Eye (tissue), 1 donor: ENCODE measurements at places on chromosomes 6 and 20.

GRCh38 chr20:32344835-32345506 is 13.2 kb upstream of the ASXL1 start:
- DNase-seq, result no peak

- peak; percentile 92 for DNase-seq
Measured at GRCh38 chr6:142945049-142945445, at the start of gene HIVEP2. Gene HIVEP2, minus strand, starts transcription at chr6:142945176. Its CDS starts 170,438 bp downstream, at chr6:142774738.

DNA sequence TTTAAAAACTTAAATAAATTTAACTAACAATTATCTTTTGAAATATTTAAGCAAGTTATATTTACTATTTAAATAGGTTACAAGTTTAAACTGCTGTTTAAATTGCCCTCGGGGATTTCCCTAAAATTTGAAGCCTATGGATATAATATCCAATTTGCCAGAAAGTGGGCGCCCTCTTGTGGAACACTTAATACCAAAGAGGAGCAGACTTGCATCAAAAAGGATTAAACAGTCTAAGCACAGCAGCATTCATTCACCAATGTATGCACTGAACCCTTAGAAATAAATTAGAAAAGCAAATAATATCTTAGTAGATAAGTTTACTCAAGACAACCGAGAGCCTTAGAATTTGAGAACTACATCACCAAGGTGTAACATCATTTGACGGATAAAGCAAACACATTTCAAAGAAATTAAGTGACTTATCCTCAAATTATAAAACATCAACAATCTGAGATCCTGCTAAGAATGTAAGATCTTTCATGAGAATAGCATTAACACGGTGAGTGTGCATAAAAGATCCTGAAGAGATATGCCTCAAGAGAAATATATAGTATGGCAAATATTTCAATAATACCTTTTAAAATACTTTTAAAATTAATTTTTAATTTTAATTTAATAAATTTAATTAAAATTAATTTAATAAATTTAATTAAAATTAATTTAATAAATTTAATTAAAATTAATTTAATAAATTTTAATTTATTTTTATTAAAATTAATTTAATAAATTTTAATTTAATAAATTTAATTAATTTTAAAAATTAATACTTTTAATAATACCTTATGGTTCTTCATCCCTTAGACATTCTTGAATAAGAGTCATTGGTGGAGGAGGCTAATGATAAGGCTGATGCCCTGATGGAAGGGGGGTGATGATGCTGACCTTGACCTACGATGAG is 11.5 kb upstream of the MEP1A start:
- peak; percentile 91 for DNase-seq

GRCh38 chr6:106872049-106872448 is 102.5 kb downstream of the CD24 start:
- DNase-seq, result no peak

DNA sequence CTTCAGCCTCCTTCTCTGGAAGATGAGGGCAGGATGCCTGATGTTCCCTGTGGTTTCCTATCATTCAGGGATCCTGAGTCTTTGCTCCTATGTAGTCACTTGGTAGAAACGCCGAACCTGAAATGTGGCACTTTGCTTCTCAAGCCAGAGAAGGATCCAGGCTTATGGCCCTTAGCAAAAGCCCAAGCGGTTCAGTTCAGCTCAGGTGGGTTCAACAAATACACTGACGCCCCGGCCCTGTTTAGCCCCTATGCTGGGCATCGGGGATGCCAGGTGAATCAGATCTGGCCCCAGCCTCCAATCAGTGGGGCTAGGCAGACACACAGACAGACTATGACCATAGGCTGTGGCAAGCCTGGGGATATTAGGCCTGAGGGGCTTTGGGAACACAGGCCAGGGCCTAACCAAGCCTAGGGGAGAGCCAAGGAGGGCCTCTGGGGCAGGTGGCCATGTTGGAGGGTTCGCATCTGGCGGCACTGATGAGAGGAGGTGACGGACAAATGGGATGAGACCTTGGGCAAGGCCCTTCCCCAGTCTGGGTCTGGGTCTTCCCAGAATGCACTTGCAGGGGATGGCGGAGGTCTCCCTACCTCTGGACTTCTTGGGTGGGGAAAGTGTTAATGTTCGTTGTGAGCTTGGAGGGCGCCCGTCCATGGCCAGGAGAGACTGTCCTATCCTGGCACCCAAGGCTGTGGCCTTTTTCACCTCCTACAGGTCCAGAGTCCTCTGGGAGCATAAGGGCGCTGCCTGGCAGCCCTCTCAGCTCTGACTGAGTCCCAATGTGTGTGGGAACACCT is 17.6 kb upstream of the SRC start:
- DNase-seq, result no peak

DNA sequence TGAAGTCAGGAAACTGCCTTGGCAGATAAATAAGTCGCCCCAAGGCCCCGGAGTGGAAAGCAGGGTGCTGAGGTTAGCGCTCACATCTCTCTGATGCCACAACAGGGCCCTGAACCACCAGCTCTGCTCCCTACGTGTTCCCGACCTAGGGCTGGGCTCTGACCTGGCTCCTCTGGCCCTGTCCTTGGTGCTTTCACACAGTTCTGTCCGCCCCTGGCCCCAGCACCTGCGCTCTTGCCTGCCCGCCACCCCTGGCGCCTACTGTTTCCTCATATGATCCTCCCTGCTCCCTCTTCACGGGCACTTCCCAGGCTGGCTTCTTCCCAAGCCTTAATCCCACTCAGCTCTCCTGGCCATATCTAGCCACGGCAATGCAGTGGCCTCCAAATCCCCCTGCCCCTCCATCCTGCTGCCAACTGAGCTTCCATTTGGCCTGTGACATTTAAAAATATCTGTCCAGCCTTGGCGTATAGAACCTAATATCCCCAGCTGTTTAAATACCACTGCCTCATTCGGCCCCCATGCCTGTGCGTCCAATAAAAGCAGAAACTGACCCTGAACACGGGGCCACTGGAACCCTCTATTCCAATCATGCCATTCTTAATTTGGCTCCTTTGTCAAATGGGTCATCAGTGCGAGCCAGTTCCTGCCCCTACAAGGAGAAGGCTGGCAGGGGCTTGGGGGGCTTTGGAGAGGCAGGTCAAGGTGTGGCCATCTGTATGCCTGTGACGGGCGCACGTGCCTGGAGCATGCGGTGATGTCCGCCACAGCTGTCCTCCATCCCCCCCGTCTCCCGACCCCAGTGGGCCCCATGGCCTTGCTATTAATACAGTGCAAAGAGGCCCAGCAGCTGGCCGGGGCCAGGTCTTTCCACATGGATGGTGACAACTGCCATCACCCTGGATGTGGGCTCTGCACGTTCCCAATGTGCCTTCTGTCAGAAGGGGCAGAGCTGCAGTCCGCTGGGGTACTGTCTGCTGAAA is 27.7 kb downstream of the GNAS-AS1 start:
- peak; percentile 28 for DNase-seq

DNA sequence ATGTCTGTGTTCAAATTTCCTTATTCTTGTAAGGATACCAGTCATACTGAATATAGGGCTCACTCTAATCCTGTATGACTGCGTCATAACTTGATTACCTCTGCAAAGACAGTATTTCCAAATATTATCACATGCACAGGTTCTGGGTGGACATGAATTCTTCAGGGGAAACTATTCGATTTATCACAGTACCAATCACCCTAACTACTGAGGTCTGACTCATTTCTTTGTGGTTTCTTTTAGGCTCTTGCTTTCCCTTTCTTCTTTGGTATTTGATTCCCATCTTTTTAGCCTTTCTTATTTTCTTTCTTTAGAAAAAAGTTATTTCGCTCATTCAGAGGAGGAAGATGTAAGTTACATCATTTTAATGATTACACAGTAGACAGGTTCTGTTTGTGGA is 40.3 kb upstream of the TBX18 start:
- no peak for DNase-seq

DNA sequence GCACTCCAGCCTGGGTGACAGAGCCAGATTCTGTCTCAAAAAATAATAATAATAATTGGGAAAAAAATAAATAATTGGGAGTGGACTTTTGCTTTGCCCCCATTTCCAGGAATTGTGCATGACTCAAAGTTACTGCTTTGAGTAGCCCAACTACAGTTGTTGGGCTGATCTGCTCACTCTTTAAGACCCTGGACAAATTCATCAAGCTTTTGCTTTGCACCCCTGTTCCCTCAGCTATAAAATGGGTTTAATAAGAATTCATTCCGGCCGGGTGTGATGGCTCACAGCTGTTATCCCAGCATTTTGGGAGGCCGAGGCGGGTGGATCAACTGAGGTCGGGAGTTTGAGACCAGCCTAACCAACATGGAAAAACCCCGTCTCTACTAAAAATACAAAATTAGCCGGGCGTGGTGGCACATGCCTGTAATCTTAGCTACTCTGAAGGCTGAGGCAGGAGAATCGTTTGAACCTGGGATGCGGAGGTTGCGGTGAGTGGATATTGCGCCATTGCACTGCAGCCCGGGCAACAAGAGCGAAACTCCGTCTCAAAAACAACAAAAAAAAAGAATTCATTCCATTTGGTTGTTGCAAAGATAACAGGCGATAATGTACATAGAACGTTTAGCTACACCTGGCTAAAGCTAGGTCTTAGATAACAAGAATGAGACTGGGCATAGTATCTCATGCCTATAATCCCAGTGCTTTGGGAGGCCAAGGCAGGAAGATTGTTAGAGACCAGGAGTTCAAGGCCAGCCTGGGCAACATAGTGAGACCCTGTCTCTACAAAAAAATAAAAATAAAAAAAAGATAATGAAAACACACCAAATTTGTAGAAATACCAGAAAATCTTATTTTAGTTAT is 87.9 kb upstream of the ZNF217 start:
- DNase-seq, result no peak

DNA sequence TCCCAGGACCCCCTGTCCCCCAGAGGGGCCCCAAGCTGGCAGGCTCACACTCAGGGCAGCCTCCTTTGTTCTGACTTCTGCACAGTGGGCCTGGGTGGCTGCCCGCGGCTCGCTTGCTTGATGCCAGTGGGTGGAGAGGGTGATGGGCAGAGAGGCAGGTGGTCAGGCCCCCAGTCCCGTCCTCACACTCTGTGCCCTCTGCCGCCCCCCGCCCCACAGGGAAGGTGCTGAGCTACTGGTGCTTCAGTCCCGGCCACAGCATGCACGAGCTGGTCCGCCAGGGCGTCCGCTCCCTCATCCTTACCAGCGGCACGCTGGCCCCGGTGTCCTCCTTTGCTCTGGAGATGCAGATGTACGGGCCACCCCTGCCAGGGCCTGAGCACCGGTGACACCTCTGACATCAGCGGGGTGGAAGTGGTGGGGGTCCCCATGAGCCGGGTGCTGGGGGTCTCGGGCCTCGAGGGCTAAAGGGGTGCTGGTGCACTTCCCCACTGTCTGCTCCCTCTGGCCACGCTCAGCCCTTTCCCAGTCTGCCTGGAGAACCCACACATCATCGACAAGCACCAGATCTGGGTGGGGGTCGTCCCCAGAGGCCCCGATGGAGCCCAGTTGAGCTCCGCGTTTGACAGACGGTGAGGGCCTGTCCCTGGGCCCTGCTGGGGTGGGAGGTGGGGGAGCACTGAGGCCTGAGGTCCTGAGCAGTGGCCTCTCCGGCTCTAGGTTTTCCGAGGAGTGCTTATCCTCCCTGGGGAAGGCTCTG is 8.9 kb upstream of the TNFRSF6B start:
- DNase-seq, result no peak

DNA sequence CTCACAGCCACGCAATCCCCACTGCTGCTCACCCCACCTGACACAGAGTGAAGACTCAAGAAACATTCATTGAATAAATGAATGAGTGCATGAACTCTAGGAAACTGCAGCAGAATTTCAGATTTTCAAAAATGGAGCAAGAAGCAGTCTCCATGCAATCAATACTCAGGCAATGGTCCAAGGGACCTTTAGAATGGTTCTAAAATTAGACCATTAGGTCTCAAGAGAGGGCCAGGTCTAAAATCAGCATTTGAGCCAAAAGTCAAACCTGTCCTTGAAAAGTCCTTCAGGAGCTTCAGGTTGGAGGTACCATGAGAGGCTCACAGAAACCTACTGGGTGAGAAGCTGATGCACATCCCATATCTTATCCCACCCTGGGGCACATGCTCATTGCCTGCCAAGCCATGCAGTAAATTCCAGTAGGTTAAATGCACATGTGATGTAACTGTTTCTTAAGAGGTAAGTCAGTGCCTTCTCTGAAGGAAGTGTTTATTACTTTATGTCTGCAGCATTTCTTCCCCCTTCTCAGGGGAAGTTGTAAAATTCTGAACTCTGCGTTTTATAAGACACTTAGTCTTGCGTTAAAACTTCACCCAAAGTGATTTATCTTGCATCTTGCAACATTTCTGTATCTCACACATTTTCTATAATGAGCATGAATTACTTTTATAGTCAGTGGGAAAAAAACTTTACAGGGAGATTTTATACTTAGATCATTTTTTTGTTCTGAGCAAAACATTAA is 126.6 kb downstream of the ADAT2 start:
- no peak for DNase-seq
